ENCODE measurements at places on chromosomes 1 and 21.

DNA sequence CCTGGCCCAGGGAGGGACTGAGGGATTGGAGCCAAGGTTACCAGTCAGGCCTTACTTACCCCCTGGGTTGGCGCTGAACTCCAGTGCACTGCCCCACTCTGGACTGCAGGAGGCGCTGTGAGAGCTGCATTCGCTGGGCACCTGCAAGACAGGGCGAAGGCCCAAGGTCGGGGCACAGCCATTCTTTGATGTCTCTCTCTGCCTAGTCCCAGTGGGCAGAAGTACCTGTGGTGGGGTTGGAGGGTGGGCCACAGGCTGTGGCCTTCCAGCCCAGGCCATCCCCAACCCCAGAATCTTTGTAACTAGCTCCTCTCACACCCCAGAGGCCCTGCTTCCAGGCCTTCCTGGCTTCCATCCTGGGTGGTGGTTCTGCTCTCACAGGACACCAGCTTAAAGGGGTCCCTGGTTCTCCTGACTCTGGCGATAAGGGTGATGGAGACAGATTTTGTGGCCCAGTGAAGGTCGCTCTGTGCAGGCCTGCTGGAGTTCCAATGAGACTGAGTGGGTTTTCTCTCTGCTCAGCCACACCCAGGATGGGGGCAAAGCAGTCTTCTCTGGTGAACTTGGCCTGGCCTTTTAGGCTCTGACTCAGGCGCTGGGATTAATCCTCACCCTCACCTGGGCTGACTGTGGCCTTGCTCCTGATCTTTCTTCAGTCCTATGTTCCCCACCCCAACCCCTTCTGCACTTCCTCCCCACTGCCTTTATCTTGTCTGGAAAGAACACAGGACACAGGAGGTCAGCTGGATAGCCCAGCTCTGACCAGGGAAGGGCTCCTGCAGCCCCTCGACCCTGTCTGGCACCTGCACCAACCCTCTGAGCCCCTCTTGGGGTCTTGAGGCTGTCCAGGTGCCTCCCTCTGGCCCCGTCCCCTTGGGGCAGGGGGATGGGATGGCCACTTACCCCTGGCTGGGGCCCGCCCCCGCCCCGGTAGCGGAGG lies 954 bp downstream of the MYOG start:
- no peak for DNase-seq

- no peak for DNase-seq
Measured at GRCh38 chr1:69914976-69915765, 290.2 kb downstream of the LRRC40 start.

- DNase-seq: no peak
Measured at GRCh38 chr21:28975397-28975796, 17.3 kb downstream of the LTN1 start.

DNA sequence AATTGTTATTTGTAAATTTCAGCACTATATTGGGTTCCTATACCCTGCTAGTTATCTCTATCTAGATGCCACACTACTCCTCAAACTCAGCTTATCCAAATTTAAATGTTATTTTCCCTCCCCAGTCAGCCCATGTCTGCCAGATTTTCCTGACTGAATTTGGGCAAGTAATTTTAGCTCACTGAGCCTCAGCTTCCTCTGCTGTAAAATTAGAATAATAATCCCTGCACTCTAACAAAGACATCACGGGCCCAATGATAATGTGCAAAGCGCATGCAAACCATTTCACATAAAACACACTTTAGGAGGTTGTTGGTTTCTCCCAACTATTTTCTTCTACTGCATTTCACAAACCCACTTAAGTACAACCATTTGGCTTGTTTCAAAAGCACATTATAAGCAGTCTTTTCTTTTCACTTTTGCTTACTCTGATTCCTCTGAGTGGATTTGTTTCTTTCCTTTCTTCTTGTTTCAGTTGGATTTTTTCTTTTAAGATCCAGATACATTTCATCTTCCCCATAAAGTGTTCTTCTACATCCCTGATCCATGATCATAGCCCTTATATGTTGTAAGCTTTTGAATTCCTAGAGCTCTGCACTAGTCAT lies 152.8 kb upstream of the DPT start:
- no peak for DNase-seq

DNA sequence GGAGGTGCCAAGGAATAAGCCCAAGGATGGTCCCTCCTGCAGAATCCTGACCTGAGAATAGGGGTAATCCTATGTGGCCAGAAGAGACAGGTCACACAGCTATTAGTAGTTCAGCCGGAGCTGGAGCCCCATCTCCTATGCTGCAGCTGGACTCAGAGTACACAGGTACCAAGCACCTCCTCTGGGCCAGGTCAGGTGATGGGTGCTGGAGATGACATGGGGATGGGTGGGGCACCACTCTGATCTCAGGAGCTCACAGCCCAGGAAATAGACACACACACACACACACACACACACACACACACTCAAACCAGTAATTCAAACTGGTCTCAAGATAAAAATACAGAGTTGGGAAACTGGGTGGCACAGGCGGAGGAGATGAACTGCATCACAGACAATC lies 54.2 kb upstream of the SSBP3 start:
- DNase-seq: peak; percentile 72

DNA sequence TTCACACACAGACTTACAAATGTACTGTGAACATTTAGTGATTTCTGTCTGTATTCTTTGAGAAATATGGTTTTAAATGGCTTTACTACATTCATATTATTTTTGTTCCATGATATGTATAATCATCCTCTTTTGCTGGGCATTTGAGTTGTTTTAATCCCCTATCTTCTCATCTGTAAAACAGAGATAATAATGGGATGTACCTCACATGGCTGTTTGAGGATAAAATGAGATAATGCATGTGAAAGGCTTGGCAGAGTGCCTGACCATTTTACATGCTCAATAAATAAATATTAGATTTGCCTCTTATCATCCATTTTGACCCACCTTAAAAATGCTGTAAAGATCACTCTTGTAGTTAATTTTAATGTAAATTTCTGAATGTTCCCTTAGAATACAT lies 197.2 kb downstream of the C1orf94 start:
- DNase-seq: no peak

DNA sequence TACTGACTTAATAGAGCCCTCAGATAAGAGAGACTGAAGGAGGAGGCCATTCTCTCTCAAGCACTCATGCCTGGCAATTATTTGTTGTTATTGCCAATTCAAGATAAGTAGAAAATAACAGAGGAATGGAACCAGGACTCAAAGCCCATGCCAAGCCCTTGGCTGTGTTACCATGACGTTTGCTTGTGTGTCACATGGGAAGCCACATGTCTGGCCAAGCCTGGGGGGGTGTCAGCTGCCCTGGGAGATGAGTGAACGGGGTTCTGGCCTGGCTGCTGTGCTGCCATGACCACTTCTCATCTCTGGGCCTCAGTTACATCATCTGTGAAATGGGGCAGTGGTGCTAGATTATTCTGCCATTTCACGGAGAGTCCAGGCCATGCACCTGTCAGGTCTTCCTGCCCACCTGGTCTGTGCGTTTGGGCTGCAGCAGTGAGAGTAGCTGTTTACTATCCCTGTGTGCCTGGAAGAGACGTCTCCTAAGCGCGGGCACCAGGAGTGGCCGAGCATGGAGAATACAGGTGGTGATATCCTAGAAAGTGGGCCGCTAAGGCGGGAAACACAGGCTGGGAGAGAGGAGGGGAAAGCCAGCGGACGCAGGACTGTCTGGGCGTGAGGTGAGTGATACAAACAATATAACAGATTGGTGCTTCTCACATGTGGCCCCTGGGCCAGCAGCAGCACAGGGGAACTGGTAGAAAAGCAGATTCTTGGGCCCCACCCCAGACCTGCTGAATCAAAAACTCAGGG lies 67.8 kb downstream of the MAN1C1 start:
- peak; percentile 43 for DNase-seq

DNA sequence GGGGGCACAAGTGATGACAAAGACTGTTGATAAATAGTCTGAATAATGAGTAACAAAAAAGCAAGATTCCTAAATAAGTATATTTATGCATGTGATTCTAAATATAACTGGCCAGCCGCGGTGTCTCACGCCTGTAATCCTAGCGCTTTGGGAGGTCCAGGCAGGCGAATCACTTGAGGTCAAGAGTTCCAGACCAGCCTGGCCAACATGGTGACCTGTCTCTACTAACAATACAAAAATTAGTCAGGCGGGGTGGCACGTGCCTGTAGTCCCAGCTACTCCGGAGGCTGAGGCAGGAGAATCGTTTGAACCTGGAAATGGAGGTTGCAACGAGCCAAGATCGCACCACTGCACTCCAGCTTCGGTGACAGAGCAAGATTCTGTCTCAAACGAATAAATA lies 161.5 kb downstream of the TOMM20 start:
- DNase-seq: no peak

DNA sequence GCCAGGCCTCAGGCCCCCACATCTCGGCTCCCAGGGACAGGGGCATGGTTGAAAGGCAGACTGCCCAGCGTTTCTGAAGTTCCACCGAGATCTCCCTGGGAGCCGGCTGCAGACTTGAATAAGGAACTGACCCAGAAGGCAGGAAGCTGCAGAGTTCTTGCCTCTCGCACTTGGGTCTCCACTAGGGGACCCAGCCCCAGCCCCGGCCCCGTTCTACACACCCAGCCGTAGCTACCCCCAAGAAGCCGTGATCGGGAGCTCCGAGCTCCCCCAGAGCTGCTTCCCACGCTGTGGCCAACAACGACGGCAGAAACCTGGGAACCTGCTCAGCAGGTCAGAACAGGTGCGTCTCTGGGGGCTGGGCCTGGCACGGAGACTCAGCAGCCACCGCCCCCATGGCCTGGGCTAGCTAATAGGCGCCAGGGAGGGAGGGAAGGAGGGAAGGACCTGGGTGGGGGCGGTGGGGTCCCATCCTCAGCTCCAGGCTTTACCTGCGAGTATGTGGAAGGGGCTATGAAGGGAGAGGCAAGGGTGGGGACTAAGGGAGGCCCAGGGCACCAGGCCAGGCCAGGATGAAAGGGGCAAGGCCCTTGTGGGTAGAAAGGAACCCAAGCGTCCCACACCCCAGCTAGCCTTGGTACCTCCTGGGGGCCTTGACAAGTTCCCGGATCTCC lies at the start of gene NECTIN4:
Gene NECTIN4, minus strand, starts transcription at position 308 of the 674 bp plus-strand sequence. Its CDS starts 262 bp downstream, at position 46.
- DNase-seq: no peak

DNA sequence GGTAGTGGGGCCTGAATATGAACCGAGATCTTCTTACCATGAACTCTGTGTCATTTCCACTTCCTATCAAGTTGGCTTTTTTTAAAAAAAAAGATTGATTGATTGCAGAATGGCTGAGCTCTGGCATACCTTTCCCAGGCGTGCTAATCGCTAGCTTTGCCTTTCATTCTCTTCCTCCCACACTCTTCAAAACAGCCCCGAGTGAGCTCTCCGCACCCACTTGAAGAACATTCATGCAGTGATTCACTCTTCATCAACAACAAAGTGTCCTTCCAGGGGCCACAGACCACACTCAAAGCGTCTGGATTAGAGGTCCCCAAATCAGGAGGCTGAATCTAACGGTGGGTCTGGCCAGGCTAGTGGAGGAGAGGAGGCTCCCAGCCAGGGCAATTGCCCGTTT lies 96.3 kb upstream of the GALNT2 start:
- DNase-seq: no peak

GRCh38 chr1:38454236-38454635 lies 405.3 kb downstream of the RRAGC start:
- DNase-seq: no peak

Measured in activated effector memory CD4-positive, alpha-beta T cell treated with anti-CD3 and anti-CD28 coated beads, Interleukin-2, amount 50 U/mL, for 16 hours (primary cell).